Esophagus squamous epithelium (tissue), 5 donors: ENCODE measurements at places on chromosomes 7 and 10.

DNA sequence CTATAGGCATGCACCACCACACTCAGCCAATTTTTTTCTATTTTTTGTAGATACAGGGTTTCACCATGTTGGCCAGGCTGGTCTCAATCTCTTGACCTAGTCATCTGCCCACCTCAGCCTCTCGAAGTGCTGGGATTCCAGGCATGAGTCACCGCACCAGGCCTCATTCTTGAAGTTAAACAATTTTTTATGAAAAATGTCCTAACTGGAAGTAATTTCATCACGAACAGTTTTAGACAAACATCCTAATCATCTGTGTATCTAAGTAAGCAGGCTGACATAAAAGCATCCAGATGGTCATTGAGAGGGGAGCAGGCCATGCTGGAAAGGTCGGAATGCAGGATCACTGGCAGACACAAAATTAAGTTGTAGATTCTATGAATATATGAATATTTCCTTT, 269.1 kb downstream of the ZMYND11 start:
- DNase-seq: no peak

DNA sequence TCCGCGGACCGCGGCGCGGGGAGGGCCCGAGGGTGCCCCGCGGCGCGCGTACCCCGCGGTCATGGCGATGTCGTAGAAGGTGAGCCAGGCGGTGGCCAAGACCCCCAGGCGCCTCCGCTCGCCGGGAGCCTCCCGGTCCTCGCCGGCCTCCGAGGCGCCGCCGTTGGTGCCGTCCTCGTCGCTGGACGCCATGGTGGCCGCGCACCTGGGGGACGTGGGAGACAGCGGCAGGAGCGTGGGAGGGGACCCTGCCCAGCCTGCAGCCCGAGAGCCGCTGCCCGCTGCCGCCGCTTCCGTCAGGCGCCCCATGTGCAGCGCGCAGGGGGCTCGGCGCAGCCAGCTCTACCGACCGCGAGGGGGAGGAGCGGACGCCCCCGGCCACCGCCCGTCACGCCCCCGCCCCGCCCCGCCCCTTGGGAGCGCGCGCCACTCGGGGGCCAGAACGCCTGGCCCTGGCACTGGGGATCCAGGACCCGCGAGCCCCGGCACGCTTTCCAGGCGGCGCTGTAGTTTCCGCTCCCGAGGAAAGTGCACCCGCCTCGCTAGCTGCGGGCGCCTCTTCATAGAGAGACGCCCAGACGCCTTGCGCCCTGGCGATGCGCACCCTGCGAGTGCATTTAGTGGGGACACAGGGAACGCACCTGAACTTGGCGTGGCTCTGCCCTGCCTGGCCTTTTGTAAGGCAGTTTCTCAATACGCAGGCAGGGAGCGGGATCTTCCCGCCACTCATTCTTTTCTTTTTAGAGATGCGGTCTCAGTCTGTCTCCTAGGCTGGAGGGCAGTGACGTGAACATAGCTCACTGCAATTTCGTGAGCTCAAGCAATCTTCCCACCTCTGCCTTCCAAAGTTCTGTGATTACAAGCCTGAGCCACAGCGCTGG, at the start of gene HACD1:
Gene HACD1 (minus strand): TSS at position 344 of the 881 bp plus-strand sequence. CDS start 35 bp downstream, at position 309.
- no peak for DNase-seq

DNA sequence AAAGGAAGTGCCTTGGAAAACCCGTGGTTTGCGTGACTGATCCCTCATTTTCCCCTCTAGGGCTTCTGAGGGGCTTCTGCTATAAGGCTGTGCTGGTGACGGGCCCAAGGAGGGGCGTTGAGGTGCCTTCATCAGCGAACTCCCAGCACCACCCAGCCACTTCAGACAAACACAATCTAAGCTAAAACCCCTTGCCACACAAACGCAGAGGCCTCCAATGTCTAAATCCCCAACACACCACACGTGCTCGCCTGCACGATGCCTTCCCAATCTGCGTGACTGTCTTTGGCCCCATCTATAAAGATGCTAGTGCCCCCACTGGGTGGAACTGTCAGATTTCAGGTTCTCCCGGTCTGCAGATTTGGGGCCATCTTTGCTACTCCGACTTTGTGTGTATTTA, 4.1 kb upstream of the GAD2 start:
- no peak for DNase-seq

DNA sequence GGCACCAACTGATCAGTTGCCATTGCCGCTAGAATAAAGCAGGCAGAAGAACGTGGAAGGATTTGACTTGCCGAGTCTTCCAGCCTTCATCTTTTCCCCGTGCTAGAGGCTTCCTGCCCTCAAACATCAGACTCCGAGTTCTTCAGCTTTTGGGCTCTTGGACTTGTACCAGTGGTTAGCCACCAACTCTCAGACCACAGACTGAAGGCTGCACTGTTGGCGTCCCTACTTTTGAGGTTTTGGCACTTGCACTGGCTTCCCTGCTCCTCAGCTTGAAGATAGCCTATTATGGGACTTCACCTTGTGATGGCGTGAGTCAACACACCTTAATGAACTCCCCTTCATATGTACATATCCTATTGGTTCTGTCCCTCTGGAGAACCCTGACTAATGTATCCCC, 57.3 kb upstream of the KCND2 start:
- DNase-seq: no peak

GRCh38 chr10:17742918-17743317, 9.1 kb upstream of the TMEM236 start:
- DNase-seq: no peak

- DNase-seq: no peak
These were observed 84.3 kb downstream of the WDFY4 start for GRCh38 chr10:48768926-48769325.

GRCh38 chr10:35435824-35436223, 99.5 kb downstream of the CCNY start:
- DNase-seq: no peak

DNA sequence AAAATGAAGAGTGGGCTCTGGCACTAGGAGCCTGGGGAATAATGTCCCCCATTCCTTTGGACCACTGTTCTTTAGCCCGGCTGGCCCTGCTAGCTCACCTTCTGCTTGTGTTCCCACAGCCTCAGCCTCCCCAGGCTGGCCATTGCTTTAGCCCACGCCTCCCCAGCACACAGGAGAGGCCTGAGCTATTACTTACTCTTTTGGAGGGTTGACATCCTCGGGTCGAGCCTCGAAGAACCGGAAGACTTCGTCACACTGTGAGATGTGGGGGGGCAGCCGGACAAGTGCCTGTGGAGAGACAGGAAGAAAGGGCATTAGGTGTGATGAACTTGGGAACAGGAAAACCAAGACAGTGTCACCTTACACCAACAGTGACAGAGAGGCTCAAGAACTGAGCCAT, 131.3 kb downstream of the SH3PXD2A start:
- no peak for DNase-seq

GRCh38 chr10:70513848-70514309, 35.3 kb downstream of the PALD1 start:
- DNase-seq: no peak

DNA sequence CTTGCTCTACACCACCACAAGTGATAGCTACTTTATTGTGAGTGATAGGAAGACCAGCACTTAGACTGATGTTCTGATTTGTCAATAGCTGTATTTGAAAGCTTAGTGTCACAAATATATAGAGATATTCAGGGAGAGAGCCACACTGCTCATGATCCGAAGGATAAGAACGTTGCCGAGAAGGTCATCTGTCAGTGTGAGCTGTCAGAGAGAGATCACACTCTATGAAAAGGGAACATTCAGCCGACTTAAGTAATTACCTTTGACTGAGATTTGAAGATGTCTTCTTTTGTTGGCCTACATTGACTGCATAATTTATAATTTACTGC, 322.6 kb downstream of the TFEC start:
- no peak for DNase-seq

DNA sequence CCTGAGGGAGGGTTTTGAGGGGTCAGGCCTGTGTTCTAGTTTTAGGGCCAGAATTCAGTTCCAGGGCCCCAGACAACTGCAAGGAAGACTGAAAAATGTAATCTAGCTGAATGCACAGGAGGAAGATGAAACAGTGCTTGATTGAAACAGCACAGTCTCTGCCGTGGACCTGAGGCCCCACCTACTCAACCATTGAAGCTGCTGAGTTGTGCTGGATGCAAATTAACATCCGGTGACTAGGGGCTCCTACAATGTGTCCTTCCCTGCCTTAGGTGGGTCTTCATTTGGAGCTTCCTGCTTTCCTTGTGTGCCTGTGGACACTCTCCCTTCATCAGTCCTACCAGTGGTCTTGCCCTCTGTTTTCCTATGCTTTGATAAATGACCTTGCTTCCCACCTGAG, 5.7 kb downstream of the GLRX3 start:
- DNase-seq: no peak

DNA sequence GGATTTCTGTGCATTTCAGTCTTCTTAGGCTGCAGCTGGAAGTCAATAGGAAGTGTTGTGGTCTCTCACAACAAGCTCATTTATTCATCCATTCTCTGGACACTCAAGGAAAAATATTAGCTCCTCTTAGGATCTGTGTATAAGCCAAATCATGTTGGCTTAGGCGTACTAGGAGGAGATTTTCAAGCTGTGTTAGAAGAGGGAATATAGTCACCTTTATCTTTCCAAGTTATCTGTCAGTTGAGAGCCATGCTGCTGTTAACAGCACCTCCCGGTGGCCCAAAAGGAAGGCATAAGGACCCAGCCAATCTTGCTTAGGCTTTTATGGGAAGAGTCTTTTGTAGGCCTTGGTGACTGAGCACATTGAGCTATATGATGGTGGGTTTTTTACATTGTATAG, 220.0 kb downstream of the LRMDA start:
- no peak for DNase-seq

DNA sequence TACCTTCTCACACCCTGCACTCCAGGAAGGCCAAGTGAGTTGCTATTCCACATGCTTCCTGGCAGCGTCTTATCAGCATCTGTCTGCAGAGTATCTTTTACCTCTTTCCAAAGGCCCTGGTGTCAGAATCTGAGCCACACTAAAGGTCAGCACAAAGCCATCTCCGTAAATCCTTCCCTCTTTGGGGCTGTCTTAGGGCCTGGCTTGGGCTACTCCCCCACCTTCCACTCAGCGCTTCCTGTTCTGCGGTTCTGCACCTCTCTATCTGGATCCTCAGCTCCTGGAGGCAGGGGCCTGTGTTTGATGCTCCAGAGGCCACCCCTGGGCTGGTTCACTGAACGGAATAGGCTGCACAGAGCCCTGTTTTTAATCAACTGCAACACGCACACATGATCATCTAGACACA, 334.8 kb upstream of the GALNT17 start:
- DNase-seq: no peak

DNA sequence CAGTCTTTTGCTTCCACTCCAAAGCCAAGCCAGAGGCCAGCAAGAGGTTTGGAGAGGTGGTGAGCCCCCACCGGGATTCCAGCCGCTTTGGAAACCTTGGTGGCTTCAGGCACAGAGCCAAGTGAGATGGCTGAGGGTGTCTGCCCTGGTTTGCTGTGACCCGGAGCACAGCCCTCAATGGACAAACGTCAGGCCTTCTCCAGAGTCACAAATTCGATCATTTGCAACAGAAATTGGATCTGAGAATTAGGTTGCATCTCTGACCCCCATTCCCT, 885 bp upstream of the NKX1-2 start:
- DNase-seq: no peak

GRCh38 chr10:116403740-116404250, 23.9 kb upstream of the PNLIPRP3 start:
- DNase-seq: no peak

DNA sequence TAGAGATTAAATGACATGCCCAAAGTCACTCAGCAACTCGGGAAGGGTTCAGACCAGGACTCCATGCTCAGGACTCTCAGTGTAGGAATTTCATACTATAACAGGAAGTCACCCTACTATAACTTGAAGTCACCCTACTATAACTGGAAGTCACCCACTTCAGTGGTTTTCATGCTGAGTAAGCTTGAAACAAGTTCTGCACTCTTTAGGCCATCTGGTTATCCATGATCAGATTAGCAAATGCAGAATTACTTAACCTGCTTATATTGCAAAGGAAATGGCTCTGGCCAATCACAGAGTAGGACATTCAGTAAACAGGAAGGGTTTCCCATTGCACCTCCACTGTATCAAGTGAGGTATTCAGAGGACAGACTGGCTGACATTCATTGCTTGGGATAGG, 1240.4 kb downstream of the GATA3 start:
- no peak for DNase-seq

- no peak for DNase-seq
These were observed 158.0 kb upstream of the ITGB1 start for GRCh38 chr10:33115738-33116719.

GRCh38 chr7:112556633-112557032, 75.8 kb downstream of the LSMEM1 start:
- DNase-seq: no peak

DNA sequence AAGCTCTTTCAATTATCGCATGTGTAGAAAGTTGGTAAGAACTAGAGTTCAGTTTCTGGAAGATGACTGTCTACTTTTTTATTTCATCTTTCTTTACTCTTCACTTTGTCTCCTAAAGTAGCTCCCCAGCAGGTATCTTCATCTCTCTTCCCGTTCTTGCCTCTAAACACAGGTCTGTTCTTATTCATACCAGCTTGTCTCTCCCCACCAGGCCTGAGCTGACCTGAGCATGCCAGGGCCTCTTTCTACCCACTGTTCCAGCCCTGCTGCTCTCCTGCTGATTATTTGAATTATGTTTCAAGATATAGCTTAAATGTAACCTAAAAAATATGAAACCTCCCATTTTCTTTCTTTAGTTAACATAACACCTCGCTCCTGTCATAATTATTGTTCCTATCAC, 386.1 kb upstream of the LRGUK start:
- no peak for DNase-seq

- no peak for DNase-seq
These were observed 18.0 kb downstream of the ELMO1 start for GRCh38 chr7:37430640-37431039.

- DNase-seq: no peak
These were observed 31.0 kb downstream of the TES start for GRCh38 chr7:116241291-116241690.

DNA sequence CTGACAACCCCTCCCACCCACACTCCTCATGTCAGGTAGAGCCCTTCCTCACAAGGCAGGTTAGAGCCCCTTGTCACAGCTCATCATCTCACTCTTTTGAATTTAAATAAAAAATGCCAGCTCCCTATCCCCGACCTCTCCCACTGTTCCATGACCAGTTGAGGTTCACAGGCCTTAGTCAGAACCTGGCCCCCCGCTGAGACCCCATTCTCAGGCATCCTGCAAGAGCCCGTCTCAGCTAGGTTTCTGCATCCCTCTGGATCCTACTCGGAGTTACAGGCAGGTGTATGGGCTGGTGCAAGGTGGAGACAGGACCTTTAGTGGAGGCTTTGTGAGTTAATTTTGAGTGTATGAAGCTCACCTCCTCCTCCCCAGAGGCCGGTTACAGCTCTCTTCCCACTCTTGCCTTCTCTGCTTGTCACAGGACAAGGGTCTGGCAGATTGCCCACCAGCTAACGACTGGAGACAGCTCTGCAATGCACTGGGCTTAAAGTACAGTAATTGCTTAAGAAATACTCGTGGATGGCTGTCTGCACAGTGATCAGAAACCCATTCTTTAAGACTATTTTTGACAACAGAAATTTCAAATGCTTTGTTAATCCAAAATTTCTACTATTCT, 394.9 kb upstream of the DPP6 start:
- DNase-seq: no peak

- DNase-seq: no peak
These were observed 15.0 kb downstream of the KIAA1217 start for GRCh38 chr10:24223953-24224352.

GRCh38 chr10:100873146-100873826, 39.5 kb upstream of the SLF2 start:
- DNase-seq: no peak
